ENCODE measurements at places on chromosomes 4 and X.

- DNase-seq = no peak
These were observed at the start of gene DGKK for GRCh38 chrX:50470103-50471031. Gene DGKK (minus strand): TSS chrX:50470825. CDS start chrX:50470678, 147 bp downstream.

GRCh38 chr4:149555799-149556198 lies 259.8 kb downstream of the IQCM start:
- DNase-seq = no peak

- no peak for DNase-seq
These were observed 105.8 kb upstream of the EGFL6 start for GRCh38 chrX:13463608-13464007.

DNA sequence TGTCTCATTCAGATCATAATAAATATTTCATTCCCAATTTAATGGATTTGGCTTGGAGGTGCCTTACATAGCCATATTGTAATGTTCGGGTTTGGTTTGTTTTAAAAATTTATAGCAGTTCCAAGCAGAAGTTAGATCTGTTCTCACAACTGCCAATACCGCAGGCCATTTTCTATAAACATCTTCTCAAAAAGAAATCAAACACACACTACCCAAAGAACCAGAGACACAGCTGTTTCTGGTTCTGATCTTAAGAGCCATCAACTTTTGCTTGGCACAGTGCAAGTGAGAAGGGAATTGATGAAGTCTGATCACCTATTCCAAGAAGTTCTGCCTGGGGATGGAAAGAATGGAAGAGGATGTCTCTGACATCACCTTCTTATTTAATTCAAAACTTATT lies 22.9 kb downstream of the MID1IP1 start:
- DNase-seq = no peak

DNA sequence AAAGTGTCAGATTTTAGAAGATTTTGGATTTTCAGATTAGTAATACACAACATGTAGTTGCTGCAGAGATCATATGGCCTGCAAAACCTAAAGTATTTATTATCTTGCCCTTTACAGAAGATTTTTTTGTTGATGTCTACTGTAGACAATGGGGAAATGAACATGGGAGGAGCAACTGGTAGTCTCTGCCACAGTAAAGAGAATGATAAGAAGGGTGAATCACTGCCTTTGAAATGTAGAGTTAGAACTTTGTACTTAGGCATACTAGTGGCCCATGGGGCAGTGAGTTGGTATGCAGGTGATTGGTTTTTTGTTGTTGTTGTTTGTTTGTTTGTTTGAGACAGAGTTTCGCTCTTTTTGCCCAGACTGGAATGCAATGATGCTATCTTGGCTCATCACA lies 50.1 kb downstream of the GAB1 start:
- no peak for DNase-seq

GRCh38 chr4:96390404-96390803 lies 550.5 kb downstream of the PDHA2 start:
- no peak for DNase-seq

DNA sequence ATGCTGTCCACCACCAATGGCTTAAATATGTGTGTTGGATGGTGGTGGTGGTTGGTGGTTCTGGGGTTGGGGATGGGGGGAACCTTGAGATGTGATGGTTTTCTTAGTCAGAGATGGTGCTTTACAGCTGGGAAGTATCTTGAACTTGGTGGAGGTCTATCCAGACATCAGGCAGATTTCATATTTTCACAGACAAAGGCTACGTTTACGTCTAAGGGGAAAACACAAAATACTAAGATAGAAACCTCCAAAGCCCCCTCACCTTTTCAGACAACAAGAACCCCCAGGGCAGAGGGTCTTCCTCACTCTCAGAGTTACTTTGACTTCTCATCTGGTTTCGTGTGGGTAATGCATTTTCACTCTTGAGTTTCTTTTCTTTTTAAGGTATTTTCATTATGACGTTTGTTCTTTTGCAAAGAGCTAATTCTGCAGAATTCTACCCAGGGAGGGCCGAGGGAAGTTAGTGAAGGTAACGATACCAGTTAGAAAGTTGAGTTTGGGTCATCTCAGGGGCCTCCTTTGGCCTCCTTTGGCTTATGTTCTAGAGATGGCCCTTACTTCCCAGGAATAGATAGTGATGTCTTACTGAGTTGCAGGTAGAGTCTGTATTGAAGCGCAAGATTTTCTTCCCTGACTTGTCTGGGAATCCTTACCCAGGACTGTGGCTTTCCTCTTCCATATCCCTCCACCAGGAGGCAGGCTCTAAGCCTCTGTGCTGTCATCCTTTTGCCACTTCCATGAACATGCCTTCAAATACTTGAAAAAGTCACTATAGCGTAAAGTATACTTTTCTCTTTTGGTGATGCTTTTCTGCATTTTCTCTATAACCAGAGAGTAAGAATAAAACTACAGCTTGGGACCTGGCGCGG lies 31.9 kb downstream of the RHOH start:
- DNase-seq = no peak

- DNase-seq = peak; percentile 68
These were observed 69.7 kb downstream of the KLHL8 start for GRCh38 chr4:87150498-87151261.

DNA sequence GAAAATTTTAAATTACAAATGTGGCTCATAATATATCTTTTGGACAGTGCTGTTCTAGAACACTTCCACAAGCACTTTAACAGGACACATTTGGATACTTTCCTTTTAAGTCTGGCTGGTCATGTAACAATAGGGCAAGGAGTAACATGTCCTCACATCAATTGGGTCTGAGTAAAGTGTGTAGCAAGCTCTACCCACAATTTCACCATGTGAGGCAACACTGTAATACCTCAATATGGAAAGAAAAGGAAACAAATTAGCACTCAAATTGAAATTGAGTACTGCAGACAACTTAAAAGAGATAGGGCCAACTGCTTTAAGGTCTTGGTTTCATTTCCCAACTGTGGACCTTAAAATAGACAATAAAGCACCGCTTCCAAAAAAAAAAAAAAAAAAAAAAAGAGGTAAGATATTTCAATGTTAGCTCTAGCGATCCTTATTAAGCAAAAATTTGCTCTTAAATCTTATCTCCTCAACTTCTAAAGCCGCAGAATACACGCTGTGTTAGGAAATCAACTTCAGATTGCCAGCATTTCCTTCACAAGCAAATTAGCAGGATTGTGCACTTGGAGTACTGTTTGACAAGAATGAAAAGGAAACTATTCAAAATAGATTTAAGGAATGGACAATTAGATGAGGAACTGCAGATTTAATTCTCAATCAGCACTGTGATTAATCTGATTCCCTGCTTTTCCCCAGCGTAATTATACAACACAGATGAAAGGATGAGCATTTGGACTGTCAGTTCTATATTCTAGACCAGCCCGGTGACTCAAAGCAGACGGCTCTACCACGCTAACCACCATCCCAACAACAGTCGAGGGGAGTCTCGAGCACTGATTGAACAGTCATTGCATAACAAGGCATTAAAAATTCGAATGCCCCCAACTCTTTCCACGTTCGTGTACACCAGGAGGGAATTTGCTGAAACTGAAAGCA lies 1.6 kb downstream of the CASK start:
- DNase-seq = no peak

DNA sequence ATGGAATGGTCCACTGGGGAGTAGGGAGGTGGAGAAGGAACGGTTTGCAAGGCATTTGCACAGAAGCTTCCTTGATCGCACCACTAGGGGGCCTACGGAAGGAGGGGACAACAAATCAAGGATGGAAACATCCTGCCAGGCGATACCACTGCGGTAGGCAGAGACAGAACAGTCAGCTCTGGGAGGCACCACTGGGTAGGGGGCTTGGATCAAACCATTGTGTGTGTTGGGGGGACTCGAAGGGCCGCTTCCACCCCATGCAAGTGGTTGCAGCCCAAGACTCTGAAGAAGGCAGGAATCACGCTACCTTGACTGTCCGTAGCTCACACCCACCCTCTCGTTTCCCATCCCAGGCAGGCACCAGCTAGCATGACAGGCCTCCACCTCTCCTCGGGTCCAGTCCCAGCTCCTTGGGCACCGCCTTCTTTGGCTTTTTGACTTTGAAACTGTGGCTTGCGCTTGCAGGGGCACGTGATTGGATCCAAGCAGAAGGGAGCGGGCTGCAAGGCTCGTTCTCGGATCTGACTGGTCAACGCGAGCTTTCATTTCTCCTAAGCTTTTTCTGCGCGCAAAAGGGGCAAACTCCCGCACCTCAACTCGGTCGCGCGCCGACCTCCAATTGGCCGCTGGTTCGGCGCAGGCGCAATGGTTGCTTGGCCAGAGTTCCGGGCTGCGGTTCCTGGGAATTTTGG lies 28.4 kb downstream of the GAGE1 start:
- DNase-seq = peak; percentile 33

DNA sequence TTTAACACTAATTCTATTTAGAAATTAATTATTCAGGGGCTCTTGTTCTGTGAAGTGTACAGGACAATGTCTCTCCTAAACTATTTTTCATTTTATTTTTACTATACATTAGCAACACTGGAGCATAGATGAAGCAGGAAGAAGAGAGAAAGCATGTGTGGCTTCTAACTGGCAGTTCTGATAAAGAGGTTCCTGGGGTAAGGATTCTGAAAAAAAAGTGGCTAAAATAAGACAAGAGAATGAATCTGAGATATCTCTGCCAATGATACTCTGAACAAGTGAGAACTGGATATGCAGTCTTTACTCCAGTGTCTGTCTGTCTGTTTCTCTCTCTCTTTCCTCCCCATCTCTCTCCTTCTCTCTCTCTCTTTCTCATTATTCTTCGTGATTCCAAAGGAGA lies 125.9 kb downstream of the MAML3 start:
- no peak for DNase-seq

GRCh38 chrX:84830836-84831235 lies 172.8 kb upstream of the APOOL start:
- DNase-seq = no peak

- DNase-seq = no peak
These were observed 333.3 kb downstream of the DCTD start for GRCh38 chr4:182583703-182584415.
